Stimulated activated CD4-positive, alpha-beta T cell treated with anti-CD3 and anti-CD28 coated beads, Interleukin-15, amount 100 ng/mL, for 1 hour (primary cell): ENCODE measurements at places on chromosomes 1 and 21.

GRCh38 chr1:228082918-228083870, 686 bp downstream of the ARF1 start:
- no peak for DNase-seq

DNA sequence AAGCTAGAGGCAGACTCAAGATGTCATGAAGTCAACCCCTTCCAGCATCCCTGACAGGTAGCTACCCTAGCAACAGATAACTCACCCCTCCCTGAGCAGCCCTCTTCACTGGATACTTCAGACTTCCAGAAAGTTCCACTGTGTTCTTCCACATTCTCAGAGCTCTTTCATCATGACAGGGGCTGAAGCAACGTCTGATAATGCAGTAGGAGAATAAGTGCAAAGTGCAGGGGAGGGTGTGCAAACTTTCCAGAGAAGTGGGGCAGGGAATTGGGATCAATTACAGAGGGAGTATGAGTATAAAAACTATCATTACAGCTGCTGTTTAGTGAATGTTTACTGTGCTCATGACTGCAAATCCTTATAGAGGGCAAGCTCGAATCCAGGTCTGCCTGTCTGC, 26.4 kb upstream of the FOXE3 start:
- DNase-seq: no peak

DNA sequence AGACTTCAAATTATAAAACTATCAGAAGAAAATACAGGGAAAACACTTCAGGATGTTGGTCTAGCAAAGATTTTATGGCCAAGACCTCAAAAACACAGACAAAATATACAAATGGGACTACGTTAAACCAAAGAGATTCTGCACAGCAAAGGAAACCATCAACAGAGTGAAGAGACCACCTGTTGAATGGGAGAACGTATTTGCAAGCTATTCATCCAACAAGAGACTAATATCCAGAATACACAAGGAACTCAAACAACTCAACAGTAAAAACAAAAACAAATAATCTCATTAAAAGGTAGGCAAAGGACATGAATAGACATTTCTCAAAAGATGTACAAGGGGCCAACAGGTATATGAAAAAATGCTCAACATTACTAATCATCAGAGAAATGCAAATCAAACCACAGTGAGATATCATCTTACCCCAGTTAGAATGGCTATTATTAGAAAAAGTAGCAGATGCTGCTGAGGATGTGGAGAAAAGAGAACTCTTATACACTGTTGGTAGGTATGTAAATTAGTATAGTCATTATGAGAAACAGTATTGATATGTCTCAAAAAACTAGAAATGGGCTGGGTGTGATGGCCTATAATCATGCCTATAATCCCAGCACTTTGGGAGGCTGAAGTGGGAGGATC, 112.6 kb downstream of the LRIG2 start:
- no peak for DNase-seq

- no peak for DNase-seq
Observed at GRCh38 chr1:118210723-118211110, 25.7 kb upstream of the SPAG17 start.

DNA sequence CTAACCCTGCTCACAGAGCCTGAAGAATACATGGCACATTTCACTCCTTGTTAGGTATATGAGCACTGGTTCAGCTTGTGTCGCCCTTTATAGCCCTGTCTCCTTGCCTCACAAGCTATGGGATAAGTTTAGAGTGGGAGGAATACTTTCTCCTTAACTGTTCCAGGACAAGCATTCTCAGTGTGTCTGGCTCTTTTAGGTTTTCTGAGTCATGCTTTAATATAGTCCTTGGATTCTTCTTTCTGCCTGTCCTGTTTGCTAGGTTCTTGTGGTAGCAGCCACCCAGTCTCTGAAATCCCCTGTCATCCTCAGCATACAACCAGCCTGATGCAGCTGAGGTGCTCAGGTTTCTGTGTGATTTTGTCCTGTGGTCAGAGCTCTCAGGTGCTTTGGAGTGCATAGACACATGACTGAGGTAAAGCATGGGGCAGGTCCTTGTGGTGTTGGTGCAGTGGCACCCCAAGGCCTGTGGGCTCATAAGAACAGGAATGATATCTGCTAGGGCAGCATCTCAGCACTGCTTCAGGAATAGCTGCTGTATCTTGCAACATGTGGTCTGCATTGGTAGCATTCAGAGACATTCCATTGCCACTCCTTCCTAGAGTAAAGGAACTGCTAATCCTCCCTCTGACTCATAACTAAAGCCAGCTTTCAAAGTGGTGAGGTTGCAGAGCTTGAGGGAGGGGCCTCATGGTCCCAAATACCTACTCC, 14.2 kb upstream of the CASQ2 start:
- DNase-seq: no peak

DNA sequence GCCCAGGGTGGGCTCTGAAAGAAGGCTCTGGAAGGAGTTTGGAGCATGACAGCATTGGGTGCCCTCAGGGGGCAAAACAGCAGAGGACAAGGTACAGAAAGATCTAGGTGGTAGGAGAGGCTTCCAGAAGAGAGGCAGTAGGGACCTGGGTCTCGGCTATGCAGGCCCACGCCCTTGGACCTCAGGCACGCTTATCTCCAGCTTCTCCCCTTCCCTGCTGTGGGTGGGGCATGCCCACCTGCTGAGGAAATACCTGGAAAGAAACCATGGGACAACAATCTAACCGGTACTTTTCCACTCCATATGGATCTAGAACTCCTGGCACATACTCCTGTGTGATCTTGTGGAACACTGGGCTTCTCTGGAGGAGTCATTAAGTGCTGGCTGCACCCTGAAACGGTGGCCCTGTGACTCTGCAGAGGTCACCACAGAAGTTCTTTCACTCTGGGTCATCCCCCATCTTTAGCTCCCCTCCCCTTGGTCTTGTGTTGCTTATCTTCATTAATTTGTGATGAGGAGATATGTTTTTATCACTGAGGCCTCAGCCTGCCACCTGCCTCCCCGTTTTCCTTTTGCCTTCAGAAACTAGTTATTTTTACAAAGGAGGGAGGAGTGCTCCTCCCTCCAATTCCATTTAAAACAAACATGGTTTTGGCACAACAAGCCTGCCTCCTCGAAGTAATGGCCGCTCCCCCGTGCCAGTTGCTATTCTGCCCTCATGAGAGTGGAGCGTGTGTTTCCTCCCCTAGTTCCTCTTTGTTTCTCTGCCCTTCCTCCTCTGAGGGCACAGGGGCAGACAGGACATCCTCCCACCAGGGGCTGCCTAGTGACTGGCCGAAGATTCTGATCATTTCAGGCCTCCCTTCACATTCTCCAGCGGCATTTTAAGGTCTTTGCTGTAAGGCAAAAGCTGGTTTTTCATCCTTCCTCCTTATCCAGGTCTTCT, 78.0 kb upstream of the ATP5PO start:
- no peak for DNase-seq

DNA sequence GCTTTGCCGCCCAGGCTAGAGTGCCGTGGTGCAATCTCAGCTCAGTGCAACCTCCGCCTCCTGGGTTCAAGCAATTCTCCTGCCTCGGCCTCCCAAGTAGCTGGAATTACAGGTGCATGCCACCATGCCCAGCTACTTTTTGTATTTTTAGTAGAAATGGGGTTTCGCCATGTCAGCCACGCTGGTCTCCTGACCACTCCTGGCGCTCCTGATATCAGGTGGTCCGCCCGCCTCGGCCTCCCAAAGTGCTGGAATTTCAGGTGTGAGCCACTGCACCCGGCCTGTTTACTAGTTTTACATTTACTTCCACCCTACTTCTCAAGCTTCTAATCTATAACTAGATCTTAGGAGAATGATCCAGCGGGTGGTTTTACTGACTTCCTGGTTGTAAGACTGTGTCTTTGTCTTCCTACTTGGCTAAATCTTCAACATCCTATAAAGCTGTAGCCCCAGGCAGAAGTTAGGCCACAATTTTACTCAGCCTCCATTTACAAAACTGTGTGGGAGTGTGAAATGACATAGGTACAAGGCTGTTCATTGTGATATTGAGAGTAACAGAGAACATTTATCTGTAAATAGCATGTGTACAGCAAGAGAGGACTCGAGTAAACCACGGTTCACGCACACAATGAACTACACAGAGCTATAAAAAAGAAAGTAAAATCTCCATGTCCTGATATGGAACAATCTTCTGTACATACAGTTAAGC, 9.6 kb upstream of the POU2F1 start:
- DNase-seq: no peak

- DNase-seq: no peak
Observed at GRCh38 chr1:174884038-174884437, 115.7 kb upstream of the CACYBP start.

DNA sequence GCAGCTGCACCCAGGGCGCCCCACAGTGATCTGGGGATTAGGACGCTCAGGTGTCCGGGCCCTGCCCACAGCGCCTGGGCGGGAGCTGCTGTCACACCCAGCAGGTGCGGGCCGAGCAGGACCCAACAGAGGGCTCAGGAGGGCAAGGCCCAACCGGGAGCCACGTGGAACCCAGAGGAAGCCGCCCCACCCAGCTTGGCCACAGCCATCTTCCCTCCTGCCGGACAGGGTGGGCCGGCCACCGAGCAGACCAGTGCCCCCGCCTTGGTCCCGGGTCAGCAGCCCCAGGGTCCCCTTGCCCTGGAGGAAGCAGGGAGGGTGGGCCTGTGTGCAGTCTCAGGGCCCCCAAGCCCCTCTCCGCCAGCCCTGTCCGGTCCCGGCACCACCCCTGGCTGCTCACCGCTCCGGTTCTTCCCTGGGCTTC, 6.3 kb upstream of the TTLL10 start:
- DNase-seq: no peak

GRCh38 chr1:174940646-174941175, 59.0 kb upstream of the CACYBP start:
- DNase-seq: no peak
